ENCODE measurements at places on chromosomes 13 and 19.

DNA sequence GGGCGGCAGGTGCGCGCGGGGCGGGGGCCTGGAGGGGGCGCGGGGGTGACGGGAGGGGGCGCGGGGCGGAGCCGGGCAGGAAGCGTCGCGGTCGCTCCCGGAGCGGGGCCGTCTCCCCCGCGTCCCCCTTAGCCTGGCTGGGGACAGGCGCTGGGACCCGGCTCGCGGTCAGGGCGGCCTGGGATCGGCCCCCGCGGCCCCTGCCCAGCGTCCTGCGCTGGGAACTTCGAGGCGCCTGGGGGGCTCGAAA lies 74.7 kb upstream of the MCF2L start:
- no peak for DNase-seq

DNA sequence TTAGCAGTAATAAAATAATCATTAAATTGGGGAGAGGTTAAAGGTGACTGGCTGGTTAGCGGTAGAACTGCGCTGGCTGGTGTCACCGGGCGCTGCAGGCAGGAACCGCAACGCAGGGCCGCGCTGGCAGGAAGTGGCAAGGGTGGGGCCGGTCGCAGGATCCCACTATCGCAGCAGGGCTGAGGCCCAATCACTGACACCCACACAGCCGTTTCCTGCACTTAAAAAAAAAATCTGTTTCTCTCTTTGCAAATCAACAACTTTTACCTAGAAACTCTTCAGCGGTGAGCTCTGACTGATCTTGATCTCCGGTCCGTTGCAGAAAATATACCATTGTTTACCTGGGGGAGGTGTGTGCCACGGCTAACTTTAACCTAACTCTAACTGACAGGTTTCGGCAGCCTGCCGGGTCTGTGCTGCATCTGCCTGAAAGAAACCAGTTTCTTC lies 46.9 kb downstream of the KLF2 start:
- peak; percentile 87 for DNase-seq

GRCh38 chr13:103354171-103354570 lies 288.0 kb upstream of the SLC10A2 start:
- no peak for DNase-seq

DNA sequence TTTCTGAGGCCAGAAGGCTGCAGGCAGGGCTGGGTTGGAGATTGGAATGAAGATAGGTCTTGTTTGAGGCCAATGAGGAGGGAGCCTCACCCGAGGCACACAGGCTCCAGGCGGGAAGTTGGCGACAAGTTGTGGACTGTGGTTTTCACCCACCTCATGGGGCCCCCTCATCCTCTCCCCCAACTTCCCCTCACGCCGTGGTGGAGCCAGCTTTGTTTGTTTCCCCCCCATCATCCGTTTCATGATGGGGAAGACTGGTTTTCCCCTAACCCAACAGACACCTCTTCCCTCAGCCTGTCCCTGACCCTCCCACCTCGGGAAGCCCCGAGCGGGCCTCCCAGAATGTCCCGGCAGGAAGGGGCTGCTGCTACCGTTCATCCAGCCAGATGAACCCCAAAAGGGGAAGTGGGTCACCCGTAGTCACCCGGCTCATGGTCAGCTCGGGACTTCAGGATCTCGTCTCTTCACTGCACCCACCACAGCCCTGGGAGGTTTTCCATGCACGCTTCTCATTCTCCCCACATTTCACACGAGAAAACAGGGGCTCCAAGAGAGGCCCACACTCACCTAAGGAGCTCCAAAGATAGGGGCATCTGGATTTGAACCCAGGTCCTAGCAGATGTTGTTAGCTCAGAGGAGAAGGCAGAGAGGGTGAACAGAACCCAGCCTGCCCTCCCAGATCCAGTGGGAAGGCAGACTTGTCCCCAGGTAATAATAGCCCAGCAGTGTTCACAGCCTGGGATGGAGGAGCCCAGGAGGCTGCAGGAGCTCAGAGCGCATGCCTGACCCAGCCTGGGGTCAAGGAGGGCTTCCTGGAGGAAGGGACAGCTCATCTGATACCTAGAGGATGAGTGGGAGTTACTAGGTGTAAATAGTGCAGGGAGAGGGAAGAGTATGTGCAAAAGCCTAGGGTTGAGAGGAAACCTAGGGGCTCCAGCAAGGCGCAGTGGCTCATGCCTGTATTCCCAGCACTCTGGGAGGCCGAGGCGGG lies 23.5 kb downstream of the CEACAM16 start:
- no peak for DNase-seq

DNA sequence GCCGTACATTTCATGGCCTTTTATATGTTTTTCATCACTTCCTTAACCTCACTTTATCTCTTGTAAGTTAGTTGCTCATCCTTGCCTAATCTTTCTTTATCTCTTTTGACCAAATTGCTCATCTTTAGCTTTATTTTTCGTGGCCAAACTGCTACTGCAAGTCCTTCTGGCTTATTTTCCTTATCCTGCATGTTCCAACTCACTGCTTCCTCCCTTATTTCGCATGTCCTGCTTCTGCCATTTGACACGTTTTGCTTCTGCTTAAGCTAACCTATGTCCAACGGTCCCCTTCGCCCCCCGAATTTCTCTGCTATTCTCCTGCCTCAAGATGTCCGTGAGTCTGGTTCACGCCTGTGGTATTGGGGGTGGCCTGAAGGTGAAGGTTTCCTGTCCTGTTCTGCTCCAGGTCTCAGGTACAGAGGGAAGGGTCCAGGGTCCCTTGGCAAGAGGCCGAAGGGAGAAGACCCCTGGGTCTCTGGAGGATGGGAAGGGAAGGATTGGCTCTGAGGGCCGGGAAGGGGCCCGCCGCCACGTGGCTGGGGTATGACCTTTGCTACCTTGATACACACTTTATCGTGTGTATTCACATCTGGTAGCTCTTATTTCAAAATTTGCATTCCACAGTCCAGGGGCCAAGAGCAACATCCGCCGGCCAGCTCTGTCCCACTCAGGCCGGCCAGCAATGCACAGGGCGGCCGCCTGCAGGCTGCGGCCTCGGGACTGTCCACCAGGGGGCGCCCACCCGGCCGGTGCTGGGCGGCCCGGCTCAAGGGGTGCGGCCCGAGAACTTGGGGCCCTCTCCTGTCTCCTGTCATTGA lies 2.9 kb upstream of the C19orf85 start:
- DNase-seq = peak; percentile 90

- no peak for DNase-seq
Observed at GRCh38 chr13:27680465-27680864, 58.8 kb downstream of the POLR1D start.

DNA sequence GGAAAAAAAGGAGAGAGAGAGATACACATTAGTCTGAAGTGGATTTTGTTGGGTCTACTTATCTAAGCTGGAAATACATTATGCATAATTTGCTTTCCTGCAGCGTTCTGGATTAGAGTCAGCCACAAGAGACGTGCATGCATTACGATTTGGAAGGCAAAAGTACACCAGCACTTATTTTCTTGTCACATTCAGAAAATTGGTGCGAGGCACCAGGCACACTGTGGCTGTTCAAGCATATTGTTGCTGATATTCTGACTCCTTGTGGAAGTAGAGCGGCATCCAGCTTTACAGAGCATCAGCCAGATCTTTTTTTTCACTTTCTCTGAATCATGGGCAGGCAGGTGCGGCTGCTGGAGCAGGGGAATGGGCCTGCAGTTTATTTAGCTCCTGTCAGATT lies 905.6 kb upstream of the SPRY2 start:
- DNase-seq = no peak

DNA sequence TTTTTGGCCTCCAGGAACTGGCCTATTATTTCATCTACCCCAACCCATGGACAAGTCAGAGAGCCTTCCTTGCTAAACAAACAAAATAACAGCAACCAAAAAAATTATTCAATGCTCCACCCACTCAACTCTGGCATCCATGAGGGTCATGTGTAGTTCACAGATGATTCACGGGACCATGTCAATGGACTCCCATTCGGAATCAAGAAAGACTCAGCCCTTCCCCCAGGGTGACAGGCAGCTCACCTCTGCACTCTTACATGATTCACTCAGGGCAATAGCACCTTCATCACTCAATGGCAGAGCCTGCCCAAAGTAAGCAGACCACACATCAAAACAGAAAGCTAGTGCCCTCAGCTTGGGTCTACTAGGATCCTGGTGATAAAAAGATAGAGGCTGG lies 14.3 kb upstream of the SCEL start:
- DNase-seq = no peak

DNA sequence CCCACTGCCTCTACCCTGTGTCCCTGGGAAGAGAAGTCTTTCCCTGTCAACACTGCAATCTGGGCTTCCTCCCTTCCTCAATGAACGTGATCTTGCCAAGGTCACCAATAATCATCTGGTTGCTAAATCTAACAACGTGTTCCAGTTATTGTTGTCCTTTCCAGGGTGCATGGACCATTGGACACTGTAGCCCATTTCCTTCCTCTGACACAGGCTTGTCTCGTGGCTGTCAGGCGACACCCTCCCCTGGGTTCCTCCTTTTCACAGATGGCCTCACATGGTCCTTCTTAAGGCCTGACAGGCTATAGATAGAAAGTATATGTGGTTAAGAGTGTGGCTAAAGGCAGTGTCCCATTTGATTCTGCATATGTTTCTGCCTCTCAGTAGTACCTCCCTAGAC lies 67.7 kb upstream of the STARD13 start:
- no peak for DNase-seq

DNA sequence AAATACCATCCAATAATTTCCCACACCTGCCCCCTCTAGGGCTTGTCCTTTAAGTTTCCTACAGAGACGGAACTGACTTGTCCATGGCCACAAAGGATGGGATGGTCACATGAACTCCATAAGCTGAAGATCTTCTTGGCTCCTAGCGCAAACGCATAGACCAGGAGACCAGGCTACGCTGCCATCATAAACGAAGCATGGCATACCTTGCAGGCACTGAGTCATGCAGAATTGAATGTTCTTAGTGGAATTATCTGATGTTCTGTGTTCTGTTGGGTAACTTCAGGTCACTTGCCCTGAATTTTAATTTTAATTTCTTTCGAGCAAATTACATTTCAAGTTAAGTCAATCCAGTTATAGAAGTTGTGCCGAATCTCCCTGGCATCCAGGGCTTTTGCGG lies 96.4 kb upstream of the STARD13 start:
- DNase-seq = no peak

DNA sequence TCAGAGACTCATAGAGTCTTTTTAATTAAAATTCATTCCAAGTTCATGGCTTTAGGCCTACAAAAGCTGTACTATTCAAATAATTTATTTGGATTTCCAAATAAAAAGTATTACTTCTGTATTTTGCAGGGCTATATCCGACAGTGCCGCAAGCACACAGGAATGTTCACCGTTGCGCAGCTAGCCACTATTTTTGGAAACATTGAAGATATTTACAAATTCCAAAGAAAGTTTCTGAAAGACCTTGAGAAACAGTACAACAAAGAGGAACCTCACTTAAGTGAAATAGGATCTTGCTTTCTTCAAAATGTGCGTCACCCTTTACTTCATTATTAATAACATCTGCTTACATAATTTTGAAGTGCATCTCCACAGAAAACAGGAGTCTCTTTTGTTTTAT lies 20.5 kb upstream of the C1QTNF9 start:
- DNase-seq = no peak

- DNase-seq = no peak
Observed at GRCh38 chr19:45472563-45473366, 5.0 kb downstream of the FOSB start.

DNA sequence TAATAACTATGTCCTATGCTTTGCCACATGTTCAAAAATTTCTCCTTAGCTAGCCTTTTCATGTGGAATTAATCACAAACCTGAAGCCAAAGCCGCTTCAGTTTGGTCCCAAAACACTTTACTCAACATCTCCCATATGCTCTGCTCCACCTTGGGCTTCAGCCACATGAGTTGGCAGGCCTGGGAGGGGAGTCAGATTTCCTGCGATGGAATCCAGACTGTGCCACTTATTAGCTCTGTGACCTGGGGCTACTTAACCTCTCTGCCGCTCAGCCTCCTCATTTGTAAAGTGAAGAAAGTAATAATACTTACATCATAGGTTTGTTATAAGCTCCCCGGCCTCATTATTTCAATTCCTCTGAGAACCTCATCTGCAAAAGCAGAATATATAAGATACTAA lies 272.0 kb downstream of the LMO7 start:
- DNase-seq = no peak

GRCh38 chr13:99977912-99978798 lies 3.4 kb upstream of the ZIC2 start:
- DNase-seq = peak; percentile 52

DNA sequence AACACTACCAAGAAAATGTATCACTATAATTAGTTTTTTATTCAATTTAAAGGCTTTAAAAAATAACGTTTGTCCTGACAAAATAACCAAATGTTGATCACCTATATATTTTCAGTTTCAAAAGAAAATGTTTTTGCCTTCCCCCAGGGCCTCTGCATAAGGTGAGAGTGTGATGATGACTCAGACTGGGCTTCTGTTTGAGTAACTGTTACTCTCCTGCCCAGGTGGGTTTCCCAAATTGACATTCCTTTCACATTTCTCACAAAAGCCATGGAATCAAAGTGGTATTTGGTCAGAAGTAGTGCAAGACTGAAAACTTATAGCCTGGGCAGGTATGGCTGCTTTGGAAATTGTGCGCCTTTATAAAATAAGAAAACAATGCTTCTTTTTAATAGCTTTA lies 180.6 kb downstream of the COG6 start:
- no peak for DNase-seq

DNA sequence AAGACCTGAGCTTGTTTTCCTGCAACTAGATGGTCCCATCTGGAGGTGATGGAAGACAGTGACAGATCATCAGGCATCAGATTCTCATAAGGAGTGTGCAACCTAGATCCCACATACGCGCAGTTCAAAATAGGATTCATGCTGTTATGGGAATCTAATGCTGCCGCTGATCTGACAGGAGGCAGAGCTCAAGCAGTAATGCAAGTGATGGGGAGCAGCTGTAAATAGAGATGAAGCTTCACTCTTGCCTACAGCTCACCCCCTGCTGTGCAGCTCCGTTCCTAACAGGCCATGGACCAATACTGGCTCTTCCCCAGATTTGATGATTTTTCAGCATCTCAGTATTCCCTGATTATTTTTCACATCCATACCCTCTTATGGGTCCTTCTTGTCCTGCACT lies 208.4 kb upstream of the RXFP2 start:
- DNase-seq = no peak

DNA sequence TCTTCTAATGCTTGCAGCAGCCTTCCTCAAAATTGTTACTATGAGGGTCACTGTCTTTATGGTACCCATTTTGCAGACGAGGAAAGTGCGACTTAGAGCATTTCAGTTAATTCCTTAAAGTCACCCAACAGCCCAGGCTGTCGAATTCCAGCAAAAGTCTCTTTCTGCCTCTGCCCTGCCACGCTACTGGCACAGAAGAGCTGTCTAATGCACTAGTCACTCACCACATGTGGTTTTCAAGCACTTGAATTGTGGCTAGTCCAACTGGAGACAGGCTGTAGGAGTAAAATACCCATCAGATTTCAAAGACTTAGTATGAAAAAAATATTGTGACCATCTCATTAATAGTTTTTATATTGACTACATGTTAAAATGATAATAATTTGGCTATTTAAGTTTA lies 1.7 kb downstream of the FPR1 start:
- DNase-seq = no peak

DNA sequence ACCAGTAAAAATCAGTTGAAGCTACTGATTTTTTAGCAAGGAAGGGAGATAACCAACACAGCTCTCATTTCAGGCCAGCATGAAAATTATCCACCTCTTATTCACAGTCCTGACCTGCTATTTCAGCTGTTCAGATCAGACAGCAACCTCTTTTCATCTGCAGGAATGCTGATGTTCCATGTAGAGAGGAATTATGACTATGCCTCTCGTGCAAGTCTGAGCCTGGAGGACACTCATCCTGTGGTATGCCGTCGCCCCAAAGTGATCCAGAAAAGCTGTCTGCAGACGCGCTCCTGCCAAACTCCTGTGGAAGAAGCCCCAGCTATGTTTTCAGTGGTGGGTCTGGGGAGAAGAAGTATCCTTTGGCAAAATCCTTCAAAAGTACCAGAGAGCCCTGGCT lies 563.5 kb upstream of the SLITRK1 start:
- DNase-seq = no peak

- no peak for DNase-seq
Observed at GRCh38 chr13:58300974-58301681, 669.6 kb downstream of the PCDH17 start.
